ENCODE measurements at places on chromosomes 1 and 21.

DNA sequence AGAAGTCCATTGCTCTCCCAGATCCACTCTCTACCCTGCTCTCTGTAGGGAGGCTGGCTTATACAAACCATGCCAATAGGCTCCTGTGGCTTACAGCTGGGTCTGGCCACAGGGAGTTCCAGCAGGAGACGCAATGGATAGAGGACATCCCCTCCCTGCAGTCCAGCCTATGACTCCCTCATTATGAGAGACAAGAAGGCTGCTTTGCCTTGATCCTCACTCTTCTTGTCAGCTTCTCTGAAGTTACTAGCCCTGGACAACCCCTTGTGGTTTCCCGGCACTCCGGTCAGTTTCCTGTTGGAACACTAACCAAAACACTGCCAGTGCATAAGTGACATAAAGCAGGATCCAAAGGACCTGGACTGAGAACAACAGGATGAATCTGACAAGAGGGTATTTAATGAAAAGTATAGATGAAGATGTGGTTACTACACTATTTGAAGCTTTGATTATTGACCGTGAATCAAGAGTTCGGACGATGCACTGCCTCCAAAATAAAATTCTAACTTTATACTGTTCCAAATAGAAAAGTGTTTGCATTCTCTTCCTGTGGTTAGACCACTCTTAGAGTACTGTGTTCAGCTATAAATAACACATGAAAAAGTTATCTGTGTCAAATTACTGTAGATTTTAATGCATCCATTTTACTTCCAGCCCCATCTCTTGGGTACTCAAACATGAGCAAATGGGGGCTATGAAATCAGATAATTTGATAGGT is 32.7 kb upstream of the ZNF326 start:
- no peak for DNase-seq

GRCh38 chr1:37437087-37437486 is 37.3 kb upstream of the ZC3H12A start:
- DNase-seq = no peak

- no peak for DNase-seq
These were observed 253.4 kb upstream of the CSF3R start for GRCh38 chr1:36735939-36736730.

GRCh38 chr1:197320991-197321531 is 53.0 kb downstream of the CRB1 start:
- no peak for DNase-seq

- DNase-seq = no peak
These were observed 104.5 kb upstream of the FMN2 start for GRCh38 chr1:239987103-239987745.

DNA sequence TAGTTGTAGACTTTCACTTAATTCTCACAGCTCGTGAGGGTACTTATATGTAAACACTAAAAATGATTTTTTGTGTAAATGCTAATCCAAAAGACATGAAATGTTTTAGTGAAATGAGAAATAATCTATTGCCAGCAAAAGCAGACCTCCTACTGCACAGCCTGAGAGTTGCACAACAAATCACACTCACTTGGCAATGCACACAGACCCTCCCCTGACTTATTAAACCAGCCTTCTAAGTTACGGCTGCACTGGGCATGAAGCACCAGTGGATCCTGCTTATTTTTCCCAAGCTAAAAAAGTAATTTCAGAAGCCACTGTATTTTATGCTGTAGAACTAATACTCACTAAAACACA is 10.3 kb downstream of the ERRFI1 start:
- DNase-seq = no peak

DNA sequence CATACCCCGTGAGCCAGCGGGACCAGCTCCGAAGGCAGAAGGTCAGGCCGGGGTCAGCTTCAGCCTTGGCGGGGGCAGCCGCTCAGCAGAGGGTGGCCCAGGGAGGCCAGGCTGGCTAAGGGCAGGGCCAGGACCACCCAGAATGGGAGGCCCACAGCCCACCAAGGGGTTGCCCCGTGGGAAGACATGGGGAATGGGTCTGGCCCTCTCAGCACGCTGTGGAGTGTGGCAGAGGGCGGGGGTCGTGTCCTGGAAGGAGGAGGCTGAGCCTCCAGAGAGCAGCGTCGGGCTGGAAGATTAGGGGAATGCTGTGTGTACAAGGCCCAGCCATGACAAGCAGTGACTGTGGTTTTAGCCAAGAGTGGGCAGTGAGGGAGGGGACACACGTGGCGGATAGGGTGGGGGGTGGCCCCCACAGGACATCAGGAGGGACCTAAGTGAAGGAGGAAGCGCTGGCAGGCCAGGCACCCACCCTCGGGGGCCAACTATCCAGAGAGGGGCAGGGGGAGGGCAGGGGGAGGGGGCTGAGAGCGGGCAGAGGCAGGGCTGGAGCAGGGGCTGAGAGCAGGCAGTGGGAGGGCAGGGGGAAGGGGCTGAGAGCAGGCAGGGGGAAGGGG is 43.9 kb upstream of the POFUT2 start:
- no peak for DNase-seq

DNA sequence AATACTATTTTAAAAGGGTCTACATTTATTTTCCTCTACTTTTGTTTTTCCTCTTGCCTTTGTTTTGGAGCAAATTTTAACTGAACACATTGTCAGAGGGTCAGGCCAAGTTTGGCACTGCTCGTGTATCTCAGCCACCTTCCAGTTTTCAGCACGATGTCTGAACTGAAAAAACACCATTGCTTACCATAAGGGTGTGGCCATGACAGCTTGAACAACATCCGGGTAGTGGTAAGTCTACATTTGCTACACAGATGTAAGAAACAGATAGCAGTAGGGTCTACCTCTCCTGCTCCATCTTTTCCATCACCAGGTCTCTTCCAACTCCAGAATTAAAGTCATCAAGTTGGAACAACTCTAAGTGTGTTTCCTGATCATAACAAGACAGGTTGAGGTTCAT is 4.2 kb downstream of the HIVEP3 start:
- DNase-seq = no peak

DNA sequence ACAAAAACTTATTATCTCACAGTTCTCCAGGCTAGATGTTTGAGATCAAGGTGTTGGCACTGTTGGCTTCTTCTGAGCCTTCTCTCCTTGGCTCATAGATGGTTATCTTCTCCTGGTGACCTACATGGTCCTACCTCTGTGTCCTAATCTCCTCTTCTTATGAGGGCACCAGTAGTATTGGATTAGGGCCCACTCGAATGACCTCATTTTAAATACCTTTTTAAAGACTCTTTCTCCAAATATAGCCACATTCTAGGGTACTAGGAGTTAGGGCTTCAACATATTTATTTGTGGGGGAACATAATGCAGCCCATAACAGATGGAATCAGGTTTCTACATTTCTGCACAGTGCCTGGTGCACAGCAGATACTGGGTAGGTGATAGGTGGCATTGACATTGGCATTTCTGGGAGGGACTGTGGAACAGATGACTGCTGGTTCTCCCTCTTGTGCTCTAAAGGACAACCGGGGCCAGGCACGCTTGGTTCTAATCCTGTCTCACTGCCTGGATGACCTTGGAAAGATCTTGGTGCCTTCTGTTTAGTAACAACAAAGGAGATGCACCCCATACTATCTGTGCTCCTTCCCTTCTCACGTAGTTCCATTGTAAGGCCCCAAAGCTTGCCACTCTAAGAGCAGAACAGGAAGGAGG is 140.3 kb downstream of the PLPP3 start:
- no peak for DNase-seq

GRCh38 chr21:32335601-32336575 is 37.2 kb downstream of the MRAP start:
- DNase-seq = no peak

GRCh38 chr1:21641537-21641936 is 27.6 kb downstream of the RAP1GAP start:
- DNase-seq = no peak

- no peak for DNase-seq
These were observed at the start of gene RASAL2 for GRCh38 chr1:178093951-178094738. Gene RASAL2, plus strand, starts transcription at chr1:178094104. Its CDS starts 389 bp downstream, at chr1:178094493.

- DNase-seq = no peak
These were observed 648.2 kb downstream of the SMYD3 start for GRCh38 chr1:245858722-245859492.

- DNase-seq = no peak
These were observed 45.6 kb upstream of the PLA2G4A start for GRCh38 chr1:186783193-186783592.

- no peak for DNase-seq
These were observed 24.1 kb downstream of the METTL13 start for GRCh38 chr1:171805395-171806115.

DNA sequence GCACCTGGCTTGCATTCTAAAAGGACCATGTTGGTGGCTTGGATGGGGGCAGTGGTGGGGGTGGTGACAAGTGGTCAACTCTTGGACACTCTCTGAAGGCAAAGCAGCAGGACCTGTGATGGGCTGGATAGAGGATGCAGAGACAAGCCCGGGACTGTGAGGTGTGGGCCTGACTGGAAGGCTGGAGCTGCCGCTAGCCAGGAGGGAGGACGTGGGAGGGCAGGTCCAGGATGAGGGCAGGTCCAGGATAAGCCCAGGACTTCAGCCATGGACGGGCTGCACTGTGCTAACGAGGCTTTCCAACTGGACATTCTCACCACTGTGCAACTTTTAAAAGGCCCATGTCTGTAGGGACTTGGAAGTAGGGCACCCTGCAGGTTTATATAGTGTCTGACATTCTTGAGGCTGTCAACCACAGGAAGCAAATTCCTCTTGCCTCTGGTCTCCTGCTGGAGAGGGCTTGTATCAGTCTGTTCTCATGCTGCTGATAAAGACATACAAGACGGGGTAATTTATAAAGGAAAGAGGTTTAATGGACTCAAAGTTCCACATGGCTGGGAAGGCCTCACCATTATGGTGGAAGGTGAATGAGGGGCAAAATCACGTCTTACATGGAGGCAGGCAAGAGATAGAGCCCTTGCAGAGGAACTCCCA is 8.3 kb upstream of the C1orf167 start:
- no peak for DNase-seq

DNA sequence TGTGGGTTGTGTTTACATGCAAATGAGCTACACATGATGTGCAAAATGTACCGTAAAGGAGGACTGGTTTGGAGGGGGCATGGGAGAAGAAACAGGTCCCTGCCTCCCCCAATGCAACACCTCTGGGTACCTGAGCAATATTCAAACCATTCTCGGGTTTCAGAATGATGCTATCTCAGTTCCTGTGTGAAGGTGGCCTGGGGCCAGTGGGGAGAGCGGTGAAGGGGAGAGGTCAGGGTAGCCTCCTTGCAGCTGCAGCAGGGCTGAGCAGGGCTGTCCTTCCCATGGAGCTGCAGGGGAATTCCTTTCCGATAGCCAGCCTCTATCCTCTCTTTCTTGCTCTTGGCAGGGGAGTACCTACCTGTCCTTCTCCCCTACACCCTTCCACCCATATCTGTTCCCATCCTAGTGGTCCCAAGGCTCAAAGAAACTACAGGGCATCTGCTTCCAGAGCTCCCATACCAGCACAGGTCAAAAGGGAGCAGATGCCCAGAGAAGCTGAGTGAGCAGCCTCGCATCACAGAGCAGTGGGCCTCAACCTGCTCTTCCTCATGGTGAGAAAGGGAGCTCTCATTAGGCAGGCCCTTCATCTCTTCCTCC is 11.9 kb downstream of the MEF2D start:
- DNase-seq = no peak

DNA sequence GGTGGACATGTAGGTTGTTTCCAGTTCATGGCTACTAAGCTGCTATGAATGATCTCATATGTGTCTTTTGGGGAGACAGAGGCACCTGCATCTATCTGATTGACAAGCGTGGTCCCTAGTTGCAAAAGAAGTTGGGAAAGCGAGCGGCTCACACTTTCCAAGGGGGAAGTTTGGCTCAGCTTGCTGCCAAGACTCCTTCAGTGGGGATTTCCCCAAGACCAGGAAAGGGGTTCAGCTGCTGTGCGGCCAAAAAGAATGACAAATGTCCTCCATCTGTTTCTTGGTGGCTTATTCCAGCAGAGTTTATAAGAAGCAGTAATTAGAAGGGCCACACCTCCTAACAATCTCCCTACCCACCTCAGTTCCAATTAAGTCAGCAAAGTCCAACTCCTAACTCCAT is 128.5 kb upstream of the GALNT2 start:
- no peak for DNase-seq

- DNase-seq = no peak
These were observed 37.1 kb upstream of the SLC30A10 start for GRCh38 chr1:219965285-219966070.

DNA sequence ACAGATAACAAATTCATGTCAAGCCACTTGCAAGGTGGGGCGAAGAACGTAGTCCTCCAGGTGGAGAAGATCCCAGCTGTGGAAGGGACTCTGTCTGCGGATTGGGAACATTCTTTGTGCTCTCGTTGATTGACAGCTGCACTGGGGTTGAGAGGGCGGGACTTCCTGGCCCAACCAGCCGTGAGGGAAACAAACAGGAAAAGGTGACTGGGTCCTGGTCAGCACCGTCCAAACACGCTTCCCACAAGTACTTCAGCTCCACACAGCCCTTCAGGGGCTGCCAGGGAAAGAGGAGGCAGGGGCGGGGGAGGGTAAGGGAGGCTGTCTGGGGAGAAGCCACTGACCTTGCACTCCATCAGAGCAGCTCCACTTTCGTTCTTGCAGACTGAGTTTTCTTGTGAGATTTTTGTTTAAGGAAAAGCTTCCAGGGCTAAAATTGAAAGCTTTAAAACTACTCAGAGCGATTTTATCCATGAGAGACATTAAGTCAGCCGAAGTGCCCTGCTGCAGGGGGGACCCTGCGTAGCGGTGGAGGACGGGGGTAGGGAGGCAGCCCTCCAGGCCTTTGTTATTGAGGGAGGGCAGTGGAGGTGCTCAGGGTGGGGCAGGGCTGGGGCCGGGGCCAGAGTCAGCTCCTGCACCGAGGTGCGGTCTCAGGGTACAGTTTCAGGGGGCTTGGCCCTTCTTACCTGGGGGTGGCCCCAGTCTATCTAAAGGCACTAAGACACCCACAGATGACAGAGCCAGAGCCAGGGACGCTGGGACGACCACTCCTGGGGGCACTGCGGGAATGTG is 21.6 kb upstream of the STUM start:
- no peak for DNase-seq

DNA sequence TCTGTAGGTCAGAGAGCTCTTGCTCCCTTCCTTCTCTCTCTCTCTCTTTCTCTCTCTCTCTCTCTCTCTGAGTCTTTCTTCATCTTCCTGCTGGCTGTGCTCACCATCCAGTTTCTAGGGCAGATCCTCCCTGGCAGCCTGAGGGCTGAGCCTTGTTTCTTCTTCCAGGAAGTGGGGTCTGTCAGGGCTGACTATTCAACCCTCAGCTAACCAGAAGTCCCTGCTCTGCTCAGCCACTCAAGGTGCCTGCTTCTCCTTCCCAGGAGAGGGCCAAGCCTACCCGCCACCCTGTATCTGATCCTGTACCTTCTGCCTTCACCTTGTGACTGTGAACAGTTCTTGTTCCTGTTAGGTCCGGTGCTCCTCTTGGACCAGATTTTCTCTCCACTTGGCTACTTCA is 107.6 kb upstream of the ETV3 start:
- DNase-seq = no peak

GRCh38 chr1:23916209-23917131 is 3.3 kb upstream of the CNR2 start:
- DNase-seq = no peak

GRCh38 chr1:90729504-90730242 is 12.6 kb upstream of the BARHL2 start:
- no peak for DNase-seq

- DNase-seq = no peak
These were observed 32.6 kb downstream of the NIBAN1 start for GRCh38 chr1:184941735-184942134.

Measured in activated T-helper 9 cell treated with anti-CD3 and anti-CD28 coated beads, Interleukin-2, amount 50 U/mL, for 16 hours (primary cell).